ENCODE measurements at places on chromosomes 3 and 15.

DNA sequence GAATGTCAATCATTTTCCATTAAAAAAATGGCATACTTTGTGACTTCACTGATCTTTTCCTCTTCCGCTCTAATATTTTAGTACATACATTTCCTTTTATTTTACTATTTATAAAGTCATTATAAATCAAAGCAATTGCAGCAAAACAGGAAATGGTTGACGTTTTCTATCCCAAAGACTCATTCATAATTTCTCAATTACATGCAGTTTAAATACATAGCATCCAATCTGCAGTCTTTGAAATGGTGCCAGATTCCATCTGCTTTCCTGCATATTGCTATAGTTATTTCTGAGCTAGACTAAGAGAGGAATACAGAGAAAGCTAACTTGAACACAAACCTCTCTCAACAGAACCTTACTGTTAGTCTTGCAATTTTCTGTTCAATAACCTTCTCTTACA lies 179.8 kb downstream of the ZPLD1 start:
- no peak for DNase-seq

DNA sequence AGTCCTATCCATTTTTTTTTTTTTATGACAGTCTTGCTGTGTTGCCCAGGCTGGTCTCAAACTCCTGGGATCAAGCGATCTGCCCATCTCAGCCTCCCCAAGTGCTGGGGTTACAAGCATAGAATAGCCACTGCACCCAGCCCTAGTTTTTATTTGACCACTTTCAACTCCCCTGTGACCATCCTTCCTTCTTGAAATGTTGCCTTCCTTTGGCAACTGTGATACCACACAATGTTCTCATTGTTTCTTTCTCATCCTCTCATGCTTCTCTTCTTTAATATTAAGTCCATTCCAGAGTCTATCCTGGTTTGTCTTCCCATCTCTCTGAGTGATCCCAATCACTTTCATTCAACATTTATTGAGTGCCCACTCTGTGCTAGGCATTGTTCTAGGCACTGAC lies 7.9 kb upstream of the GPD1L start:
- DNase-seq = no peak

DNA sequence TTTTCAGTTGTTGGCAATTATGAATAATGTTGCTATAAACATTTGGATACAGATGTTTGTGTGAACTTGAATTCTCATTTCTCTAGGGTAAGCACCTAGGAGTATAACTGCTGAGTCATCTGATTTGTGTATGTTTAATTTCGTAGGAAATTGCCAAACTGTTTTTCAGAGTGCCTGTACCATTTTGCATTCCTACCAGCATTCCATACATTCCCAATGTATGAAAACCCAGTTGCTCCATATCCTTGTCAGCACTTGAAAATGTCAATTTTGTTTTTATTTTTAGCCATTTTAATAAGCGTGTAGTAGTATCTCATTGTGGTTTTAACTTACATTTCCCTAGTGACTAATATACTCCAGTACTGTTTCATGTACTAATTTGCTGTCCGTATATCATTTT lies 98.5 kb upstream of the TSC22D2 start:
- DNase-seq = no peak

- DNase-seq = no peak
Measured at GRCh38 chr3:46730819-46731218, 13.2 kb upstream of the PRSS50 start.

DNA sequence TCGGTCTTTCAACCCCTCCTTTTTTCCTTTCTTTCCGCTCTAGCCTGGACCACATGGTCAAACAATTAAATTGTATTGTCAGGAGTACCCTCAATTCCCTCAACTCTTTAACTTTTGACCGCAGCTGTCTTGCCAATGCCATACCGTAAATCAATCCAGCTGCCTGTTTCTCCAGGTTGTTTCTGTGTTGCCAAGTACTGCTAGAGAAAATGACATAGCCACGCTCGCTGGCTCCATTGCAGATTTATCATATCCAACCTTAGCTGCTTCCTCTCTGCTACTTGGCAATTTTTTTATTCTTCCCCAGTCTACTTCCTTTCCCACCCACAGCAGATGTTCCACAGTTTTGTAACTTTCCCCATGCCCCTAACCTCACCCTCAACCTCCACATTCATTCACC lies 60.0 kb downstream of the ZNF385D start:
- no peak for DNase-seq

DNA sequence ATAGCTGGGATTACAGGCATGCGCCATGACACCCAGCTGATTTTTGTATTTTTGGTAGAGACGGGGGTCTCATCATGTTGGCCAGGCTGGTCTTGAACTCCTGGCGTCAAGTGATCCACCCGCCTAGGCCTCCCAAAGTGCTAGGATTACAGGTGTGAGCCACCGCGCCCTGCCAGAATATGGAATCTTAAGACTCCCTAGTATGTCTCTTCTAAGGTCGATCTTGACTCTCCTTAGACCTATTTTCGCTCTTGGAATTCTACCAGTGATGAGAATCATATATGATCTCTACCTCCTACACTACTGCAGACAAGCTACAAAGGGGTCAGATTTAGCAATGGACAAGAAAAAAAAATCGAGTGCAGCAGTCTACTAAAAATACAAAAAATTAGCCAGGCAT lies 19.3 kb upstream of the EOGT start:
- no peak for DNase-seq

GRCh38 chr15:25799906-25800700 lies 63.0 kb downstream of the ATP10A start:
- DNase-seq = no peak

GRCh38 chr15:98292442-98293240 lies 332.1 kb downstream of the ARRDC4 start:
- no peak for DNase-seq

- no peak for DNase-seq
Measured at GRCh38 chr15:43143203-43143941, 10.0 kb downstream of the TMEM62 start.

DNA sequence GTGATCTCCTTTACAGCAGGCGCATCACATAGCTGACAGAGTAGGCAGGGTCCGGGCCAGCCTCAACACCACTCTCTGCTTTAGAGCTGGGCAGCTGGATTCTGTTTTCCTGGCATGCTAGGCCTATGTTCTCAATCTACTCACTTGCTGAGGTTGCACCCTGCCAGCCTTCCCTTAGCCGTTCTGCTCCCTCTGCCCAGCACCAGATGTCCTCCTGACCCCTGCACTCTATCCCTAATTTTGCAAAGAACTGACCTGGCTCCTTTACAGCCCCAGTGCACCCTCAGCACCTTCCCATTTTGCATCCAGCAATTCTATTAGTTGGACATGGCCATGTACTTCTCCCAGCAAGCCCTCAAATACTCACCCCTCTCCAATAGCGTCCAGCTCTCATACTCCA lies 371.6 kb upstream of the WNT5A start:
- no peak for DNase-seq

DNA sequence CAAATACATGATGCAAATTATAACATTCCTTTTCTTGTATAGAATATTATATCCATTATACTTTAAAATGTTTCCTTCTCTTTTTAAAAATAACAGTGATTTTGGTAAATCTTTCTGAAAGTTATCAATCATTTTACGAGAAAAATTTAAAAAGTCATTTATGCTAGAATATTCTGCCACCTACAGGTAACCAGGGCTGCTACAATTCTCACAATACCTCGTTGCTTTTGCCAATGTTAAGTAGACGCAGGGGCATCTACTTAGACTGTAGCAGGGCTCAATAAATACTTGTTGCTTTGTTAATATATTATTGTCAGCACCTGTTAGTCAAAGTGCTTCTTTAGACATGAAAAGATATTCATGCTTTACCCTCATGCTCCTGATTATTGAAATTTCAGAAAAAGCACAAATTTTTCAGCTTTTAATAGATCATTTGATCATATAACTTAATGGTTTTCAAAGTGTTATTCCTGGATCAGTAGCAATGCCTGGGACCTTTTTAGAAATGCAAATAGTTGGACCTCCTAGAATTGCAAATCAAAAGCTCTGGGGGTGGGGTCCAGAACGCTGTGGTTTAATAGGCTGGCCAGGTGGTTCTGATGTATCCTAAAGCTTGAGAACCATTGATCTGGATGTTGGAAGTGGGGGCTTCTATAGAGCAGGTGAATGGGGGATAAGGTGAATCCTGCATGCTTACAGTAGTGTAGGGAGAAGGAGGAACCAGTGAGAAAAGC lies 223.6 kb upstream of the PDZRN3 start:
- DNase-seq = no peak
